ENCODE measurements at places on chromosomes 1 and 21. TPM values are rescaled to one million over a fixed set of nuclear protein-coding genes. Genes with fewer than 3 reads are reported as not detected.

ANKRD35 gene
- total RNA-seq = 0.55 TPM

PSRC1 gene
- total RNA-seq = 17.6 TPM

DNA sequence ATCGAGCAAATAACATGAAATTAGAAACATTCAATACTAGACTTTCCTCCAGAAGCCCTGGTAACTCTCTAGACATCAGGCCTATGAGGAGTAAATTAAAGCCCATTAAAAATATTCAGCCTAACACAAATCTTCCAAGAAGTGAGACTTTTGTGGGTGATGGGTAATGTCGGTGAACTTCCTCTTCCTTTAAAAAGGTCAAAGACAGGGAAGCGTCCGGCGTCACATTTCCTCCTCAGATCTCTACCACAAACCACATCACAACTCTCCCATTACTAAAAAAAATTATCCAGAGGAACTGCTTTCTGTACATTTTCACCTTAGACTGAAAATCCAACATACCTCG lies 1.4 kb downstream of the EIF4G3 start:
- DNase-seq = peak; percentile 56

- no peak for DNase-seq
These were observed 316.2 kb downstream of the MATN1 start for GRCh38 chr1:30406996-30407864.

GRCh38 chr1:19068639-19069276 lies 112.3 kb upstream of the IFFO2 start:
- no peak for DNase-seq
